Fibroblast of the aortic adventitia (primary cell): ENCODE measurements at places on chromosomes 3 and 15.

DNA sequence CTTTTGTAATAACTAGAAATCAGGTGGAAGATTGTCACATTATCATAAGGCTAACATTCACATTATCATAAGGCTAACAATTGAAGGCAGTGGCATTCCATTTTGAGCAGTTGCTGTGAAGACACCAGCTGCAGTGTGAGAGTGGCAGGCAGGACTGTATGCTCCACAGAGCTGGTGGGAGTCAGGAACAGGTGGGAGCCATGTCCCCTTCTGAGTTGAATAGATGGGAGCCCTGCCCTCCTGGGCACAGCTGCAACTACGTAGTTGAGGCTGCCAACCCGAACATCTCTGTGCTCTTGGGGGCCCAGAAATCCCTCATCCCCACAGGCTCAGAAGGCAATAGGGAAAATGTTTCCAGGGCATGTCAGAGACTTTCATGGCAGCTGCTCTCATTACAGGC is 1627.6 kb downstream of the SI start:
- DNase-seq: no peak

DNA sequence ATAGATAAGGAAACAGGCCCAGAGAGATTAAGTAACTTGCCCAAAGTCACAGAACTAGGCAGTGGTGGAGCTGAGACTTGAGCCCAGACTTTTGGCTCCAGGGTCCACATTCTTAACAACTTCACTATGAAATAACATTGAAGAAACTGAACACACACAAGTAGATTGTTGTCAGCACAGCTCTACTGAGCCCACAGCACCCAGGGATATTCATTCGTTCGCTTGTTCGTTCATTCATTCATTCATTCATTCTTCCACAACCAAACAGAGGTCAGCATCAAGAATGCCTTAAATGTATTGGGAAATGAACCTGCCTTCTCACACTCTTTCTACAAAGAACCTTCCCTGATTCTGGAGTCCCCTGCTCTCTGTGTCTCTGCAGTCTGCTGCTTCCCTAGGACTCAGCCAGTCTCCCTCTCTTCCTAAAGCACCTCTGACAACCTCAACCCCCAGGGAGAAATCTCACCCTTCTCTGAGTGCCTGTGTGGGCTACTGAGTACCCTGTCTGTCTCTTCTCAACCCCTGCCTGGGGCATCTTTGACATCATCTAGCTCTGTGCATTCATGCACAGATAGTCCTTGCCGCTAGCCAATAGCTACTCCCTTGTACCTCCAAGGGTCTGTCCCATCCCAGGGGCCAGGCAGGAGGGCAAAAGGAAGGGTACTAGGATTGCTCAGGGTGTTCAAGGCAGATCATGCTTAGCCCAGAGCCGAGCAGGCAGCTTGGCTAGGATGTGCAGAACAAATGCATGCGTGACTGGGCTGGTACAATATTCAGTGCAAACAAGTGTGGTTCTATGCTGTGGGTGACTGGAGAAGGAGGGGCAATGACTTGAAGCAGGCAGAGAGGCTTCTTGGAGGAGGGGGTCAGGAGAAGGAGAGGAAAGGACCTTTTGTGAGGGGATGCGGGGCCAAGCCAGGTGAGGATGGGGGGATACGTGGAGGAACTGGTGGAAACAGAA is 3.4 kb downstream of the LINGO1 start:
- no peak for DNase-seq

DNA sequence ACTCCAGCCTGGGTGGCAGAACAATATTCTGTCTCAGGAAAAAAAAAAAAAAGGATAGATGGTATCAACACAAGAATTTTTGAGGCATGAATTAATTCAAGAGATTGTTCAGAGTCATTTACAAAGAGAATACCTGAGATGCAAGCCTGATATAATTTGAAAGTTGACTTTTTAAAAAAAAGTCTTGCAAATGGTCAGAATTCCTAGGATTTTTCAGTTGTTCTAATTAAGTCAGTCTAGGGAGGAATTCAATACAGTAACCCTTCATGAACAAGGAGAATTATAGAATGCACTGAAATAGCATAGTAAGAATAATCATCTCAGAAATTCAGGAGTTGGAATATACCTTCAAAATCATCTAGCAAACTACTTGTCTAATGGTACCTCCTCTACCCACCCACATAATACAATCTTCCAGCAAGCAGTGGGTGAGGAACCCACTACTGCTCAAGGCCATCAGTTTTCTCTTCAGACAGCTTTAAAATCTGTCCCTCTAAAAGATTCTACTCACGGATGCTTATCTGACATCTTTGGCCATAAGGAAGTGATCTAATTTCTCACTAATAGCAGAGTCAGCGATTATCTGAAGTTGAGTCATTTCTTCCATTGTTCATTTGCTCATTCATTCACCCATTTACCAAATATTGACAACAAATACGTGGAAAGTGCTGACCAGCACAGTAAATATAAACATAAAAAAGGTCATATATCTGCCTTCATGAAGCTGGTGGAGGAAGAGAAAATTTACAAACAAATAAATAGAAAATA is 159.6 kb downstream of the GREM1 start:
- DNase-seq: peak; percentile 39

DNA sequence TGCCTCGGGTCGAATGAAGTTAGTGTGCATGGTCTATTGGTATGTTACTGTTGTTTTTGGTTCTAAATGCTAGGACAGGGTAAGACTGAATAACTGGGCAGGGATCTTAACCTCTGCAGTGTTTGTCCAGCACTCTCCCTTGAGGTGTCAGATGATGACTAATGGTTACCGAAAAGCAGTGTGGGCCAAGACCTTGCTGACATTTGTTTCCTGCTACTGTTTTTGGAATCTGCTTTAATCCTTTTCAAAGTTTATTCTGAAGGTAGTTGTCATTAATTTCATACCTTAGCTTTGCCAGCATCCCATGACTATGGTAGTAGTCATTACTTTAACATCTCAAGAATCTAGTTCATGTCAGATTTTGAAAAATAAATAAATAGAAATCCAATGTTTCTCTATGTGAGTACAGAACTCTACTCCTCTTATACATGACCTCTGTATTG is 117.0 kb downstream of the P3H2 start:
- DNase-seq: peak; percentile 83

- DNase-seq: peak; percentile 46
Observed at GRCh38 chr15:87680208-87680607, 576.3 kb downstream of the NTRK3 start.

- DNase-seq: no peak
Observed at GRCh38 chr3:185779461-185779860, 45.4 kb downstream of the IGF2BP2 start.

DNA sequence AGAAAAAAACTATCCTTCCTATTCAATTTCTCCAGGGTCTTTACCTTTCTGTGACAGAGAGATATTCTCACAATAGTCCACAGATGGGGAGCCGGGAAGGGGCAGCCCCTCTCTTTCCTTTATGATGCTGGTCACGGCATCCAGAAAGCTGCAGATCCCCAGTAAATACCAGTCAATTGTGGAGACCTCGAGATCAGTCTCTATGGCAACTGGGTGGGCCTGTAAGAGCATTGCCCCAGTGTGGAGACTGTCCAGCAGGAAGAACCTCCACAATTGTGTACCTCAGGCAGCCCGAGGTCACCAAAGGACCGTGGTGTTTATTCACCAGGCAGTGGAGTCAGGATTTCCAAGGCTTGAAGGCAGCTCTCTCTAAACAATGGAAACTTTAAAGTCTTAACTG is 291.2 kb downstream of the NTRK3 start:
- DNase-seq: no peak

DNA sequence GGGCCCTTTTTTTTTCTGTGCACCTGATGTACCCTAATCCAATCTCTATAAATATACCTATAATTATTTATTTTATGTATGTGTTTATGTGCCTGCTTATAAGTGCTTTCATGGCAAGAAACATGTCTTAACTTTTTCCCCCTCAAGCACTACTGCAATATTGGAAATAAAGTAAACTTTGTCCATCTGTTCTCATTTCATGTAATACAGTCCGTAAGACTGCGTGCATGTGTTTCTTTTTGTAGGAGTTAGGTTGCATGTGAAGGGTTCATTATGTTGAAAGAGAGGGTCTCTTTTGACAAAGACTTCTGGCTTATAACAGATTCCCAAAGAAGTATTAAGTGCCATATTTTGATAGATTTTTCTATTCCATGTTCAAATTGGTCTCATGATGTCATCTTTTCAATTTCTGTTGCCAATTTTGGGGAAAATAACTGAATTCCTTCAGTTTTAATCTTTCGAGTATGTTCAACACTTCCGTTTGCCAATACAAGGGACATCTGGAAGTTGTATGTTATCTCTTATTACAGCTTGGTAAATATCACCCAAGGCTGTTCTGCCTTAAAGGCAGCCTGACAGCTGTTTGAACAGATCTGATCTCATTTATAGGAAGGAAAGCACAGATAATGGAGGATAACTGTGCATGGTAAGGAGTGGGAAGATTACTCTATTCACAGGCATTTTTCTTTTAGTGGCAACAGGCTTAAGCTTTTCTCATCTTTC is 273.1 kb upstream of the SGO1 start:
- DNase-seq: peak; percentile 3

GRCh38 chr3:65963787-65964677 is 74.7 kb downstream of the MAGI1 start:
- DNase-seq: peak; percentile 90

- DNase-seq: no peak
Observed at GRCh38 chr15:77421370-77421700, 647 bp downstream of the HMG20A start.

- DNase-seq: no peak
Observed at GRCh38 chr3:34862456-34862855, 776.9 kb upstream of the ARPP21 start.

DNA sequence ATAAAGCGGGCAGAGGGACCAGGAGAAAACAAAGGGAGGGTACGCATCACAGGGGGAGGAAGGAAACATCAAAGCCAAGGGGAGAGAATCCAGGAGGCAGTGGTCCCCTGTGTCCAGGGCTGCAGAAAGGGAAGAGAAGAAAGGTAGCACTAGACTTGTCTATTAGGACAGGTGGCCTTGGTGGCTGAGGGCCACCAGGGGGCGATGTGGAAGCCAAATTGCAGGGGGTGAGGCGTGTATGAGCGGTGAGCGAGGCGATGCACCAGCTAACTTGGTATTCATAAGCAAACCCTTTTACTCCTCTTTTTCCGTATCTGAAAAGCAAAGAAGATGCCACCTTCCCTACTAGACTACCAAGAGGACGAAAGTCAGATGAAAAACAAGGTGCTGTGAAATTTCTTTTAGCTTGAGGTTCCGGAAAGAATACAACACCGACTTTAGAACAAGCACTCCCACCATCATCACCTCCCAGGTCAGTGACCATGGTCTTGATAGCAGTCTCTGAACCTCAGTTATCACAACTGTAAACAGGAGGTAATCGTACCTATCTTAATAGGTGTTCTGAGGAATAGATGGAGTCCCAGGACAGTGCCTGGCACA is 654.4 kb upstream of the ADAMTS9 start:
- peak; percentile 45 for DNase-seq

GRCh38 chr3:27533718-27534573 is 49.8 kb upstream of the SLC4A7 start:
- peak; percentile 99 for DNase-seq

- DNase-seq: no peak
Observed at GRCh38 chr3:30843877-30844276, 50.6 kb downstream of the GADL1 start.

- peak; percentile 81 for DNase-seq
Observed at GRCh38 chr3:190585805-190586630, 72.1 kb downstream of the IL1RAP start.

- no peak for DNase-seq
Observed at GRCh38 chr15:42034628-42035434, 14.0 kb upstream of the PLA2G4E start.

- DNase-seq: no peak
Observed at GRCh38 chr15:34280193-34280592, 55.4 kb downstream of the EMC4 start.

DNA sequence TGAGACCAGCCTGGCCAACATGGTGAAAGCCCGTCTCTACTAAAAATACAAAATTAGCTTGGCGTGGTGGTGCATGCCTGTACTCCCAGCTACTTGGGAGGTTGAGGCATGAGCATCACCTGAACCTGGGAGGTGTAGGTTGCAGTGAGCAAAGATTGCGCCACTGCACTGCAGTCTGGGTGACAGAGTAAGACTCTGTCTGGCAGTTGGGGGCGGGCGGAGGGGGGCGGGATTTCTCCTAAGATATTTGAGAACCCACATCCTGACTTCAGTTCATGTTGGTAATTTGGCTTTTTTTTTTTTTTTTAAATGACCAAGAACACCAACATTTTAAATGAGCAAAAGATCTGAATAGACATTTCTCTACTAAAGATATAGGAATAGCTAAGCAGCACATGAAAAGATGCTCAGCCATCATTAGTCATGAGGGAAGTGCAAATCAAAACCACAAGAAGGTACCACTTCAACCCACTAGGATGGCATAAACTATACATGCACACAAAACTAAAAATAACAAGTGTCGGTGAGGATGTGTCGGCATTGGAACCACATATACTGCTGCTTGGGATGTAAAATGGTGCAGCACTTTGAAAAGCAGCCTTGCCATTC is 75.6 kb upstream of the LMOD3 start:
- no peak for DNase-seq

GRCh38 chr3:61682671-61683548 is 121.5 kb downstream of the PTPRG start:
- no peak for DNase-seq

DNA sequence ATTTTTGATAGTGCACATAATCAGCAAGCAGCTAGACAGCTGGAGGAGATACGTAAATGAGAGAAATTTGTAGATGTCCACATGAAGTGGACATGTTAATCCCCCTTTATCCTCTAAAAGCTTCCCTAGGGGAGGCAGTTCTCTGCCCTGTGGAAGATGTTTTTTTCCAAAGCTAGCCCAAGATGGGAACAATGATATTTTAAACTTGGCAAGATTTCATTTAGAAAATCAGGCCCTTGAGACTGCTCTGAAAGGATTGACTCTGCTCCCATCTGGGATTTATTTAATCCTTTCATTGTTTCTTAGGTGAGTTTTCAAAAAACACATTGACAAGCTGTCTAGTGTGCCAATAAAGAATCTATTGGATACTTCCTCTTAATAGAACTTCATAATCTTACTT is 92.0 kb downstream of the SYNPR start:
- no peak for DNase-seq

DNA sequence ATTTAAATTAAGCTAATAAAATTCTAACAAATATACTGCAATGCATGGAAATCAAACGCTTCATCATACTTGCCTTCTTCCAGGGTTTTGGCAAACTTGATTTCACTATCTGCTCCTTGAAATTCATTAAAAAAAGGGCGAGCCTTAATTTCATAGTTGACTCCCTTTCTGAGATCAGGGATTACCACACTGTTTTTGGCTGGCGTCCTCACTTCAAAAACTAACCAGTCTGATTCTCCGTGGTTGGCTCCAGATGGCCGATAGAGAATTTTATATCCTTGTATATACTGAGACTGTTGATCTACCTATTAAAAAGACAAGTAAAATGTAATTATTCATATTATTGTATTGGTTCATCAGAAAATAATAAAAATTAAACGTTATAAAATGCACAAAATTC is 1106.8 kb downstream of the ROBO1 start:
- DNase-seq: peak; percentile 65

DNA sequence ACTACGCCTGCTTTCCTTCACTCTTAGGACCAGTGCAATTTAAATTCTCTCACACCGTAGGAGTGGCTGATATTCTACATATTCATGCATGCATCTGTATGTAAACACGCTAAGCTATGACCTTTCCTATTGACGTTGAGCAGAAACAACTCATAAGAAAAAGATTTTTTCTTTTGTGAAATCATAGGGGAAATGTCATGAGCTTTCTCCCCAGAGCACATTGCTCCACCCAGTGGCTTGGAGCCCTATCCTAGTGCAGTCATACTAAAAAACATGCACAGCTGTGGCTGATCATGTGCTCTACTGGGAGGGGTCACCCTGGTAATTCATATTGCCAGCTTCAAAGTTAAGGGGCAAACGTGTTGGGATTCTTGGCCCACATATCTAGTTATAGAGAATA is 1.8 kb upstream of the MESD start:
- peak; percentile 93 for DNase-seq

- no peak for DNase-seq
Observed at GRCh38 chr15:65336493-65337435, 32.3 kb downstream of the RNU5B-1 start.
